ENCODE measurements at places on chromosomes 12 and 14. TPM values are rescaled to one million over a fixed set of nuclear protein-coding genes. Genes with fewer than 3 reads are reported as not detected.

Gene SERPINA1
- 103 TPM for polyA plus RNA-seq

Gene LTB4R
- 0.60 TPM for polyA plus RNA-seq

Gene SOAT2
- polyA plus RNA-seq, result 0.09 TPM

Gene HOXC12
- not detected for polyA plus RNA-seq

Gene TSHR
- not detected for polyA plus RNA-seq

Gene RNU6-8
- polyA plus RNA-seq, result not detected

Gene SAMD15
- 0.23 TPM for polyA plus RNA-seq

Gene INHBC
- not detected for polyA plus RNA-seq

Gene KCNK10
- polyA plus RNA-seq, result 0.60 TPM

Gene PPP1R36
- polyA plus RNA-seq, result 8.6 TPM

Gene KRT71
- not detected for polyA plus RNA-seq

Gene CD27
- 0.60 TPM for polyA plus RNA-seq

Gene FAM186B
- polyA plus RNA-seq, result not detected

Gene SPIC
- not detected for polyA plus RNA-seq

Gene C14orf180
- 0.60 TPM for polyA plus RNA-seq

Gene PTPRB
- polyA plus RNA-seq, result 7.9 TPM

Gene CPNE6
- not detected for polyA plus RNA-seq

Gene COCH
- polyA plus RNA-seq, result 1.2 TPM

Gene PPP4R4
- not detected for polyA plus RNA-seq

Gene GPRC5A
- polyA plus RNA-seq, result 75.5 TPM

Gene SRRM4
- not detected for polyA plus RNA-seq

Gene NELL2
- polyA plus RNA-seq, result 0.60 TPM

Gene MYH6
- 3.0 TPM for polyA plus RNA-seq

Gene TNS2
- polyA plus RNA-seq, result 60.1 TPM

Gene RPS26
- 1,901 TPM for polyA plus RNA-seq

Gene DNAJC22
- polyA plus RNA-seq, result 12.8 TPM

Gene PCED1B
- polyA plus RNA-seq, result 1.2 TPM

Gene MEG3
- polyA plus RNA-seq, result 7.8 TPM

Gene POTEG
- 0.04 TPM for polyA plus RNA-seq

Gene NAV3
- polyA plus RNA-seq, result 0.50 TPM

Gene CYP46A1
- polyA plus RNA-seq, result 0.35 TPM

Gene MAP1LC3B2
- polyA plus RNA-seq, result 0.90 TPM

Gene AQP5
- not detected for polyA plus RNA-seq

Gene PIP4K2C
- 28.6 TPM for polyA plus RNA-seq

Gene GPRC5D
- not detected for polyA plus RNA-seq

Gene NRXN3
- 0.23 TPM for polyA plus RNA-seq

Data from sigmoid colon (tissue), 7 donors.